ENCODE measurements at places on chromosomes 3 and 15.
A peak's percentile ranks its signal among the peaks of the same experiment; 100 is the strongest.

DNA sequence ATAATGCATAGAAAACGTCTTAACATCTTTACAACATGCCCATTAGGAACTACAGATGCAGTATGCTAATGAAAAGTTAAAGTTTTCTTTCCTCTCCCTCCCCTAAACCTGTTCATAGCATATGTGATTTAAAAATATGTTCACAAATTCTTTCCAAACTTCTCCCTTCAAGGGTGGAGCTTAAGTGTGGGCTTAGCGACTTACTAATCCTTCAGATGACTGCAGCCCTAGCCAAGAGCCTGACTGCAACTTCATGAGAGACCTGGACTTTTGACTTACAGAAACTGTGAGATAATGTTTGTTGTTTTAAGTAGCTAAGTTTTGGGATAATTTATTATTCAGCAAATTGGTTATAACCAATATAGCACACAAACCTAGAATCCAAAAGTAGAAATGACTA is 22.0 kb upstream of the ANXA2 start:
- DNase-seq, result peak; percentile 76

DNA sequence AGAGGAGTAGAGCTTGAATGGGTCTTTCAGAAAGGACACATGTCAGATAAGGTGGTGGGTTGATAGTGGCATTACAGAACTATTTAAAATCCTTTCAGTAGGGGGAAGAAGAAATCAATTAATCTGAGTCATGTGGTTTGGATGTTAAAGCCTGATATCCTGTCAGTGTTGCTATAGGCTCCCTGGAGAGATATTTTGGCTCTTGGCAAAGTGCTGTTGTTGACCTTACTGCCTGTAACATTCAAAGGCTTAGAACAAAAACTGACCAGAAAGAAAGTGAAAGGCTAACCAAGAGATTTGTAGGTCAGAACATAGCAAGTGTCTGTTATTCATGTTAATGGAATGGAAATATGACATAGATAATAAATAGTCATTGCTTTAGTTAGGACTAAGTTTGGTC is 552.9 kb downstream of the DIPK2A start:
- no peak for DNase-seq

GRCh38 chr3:23785882-23786281 is 19.9 kb upstream of the UBE2E1 start:
- no peak for DNase-seq

- DNase-seq, result peak; percentile 40
Observed at GRCh38 chr3:187943677-187944389, 198.6 kb upstream of the BCL6 start.

DNA sequence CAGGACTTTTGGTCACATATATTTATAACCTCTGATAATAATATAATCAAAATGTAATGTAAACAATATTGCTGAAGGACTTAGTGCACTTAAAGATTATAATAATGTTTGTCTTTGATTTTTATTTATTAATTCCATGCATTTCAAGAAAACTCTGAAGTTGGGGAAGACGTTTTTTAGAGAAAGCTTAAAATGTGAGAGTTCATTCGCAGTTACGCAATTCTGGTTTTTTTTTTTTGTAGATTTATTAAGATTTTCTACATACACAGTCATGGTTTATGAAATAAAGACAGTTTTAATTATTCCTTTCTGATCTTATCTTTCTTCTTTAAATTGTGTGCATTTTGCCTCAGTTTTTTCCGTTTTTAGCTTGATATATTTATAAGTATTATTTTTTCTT is 204.7 kb downstream of the EPHA3 start:
- DNase-seq, result no peak

- DNase-seq, result no peak
Observed at GRCh38 chr15:53384417-53384816, 375.0 kb downstream of the WDR72 start.

DNA sequence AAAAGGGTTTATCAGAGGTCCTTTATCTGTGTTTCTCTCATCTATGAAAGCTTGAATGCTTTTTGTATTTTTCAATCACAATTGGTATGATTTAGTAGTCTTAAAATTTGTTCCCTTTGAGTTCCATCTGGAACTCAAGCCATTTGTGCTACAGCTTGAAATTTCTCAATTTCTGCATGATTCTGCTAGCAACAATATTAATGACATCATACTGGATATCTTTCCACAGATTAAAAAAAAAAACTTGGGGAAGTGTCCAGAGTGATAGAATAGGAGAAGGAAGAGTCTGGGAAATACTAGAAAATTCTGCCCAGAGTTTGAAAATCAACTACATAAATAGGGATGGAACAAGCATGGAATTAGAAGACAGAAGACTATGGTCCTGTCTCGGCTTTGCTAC is 9.3 kb upstream of the FBN1 start:
- DNase-seq, result peak; percentile 34

- DNase-seq, result no peak
Observed at GRCh38 chr3:172816281-172816680, 65.8 kb downstream of the ECT2 start.

- peak; percentile 70 for DNase-seq
Observed at GRCh38 chr3:43405888-43406642, 119.7 kb downstream of the SNRK start.

- peak; percentile 56 for DNase-seq
Observed at GRCh38 chr3:197494366-197495058, 61.3 kb downstream of the BDH1 start.

DNA sequence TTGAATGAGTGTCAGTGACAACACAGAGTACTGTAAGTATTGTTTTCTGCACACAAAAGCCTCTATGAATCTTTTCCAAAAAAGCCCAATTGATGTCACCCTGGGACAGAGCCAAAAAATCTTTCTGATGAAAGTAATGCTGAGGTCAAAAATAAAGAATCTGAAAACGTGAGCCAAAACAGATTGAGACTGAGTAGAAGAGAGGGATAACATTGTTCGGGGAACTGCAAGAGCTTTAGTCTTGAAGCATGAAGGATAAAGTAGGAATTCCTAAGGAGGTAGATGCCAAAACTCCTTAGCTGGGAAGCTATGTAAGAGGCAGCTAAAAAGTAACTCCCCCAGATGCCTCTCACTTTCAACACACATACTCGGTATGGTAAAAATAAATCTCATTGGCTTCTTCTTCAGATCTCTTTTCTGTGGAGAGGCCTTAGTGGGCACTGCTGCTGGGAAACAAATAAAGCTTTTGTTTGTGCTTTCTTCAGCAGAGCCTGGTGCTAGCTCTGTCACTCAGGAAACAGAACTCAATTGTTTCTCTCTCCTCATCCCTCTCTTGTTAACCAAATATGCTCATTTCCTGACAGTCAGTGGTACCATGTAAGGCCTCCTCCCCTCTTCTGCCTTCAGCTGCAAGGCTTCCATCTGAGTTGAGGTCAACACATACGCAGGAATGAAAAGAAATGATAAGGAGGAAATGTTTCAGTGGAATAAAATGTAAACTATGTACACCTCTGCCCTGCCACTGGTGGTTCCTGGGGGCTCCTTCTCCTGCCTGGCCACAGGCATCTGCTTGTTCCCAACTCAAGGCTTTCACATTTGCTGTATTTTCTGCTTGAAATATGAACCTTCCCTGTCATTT is 58.1 kb downstream of the CD200 start:
- peak; percentile 81 for DNase-seq

GRCh38 chr3:190855151-190855550 is 7.3 kb downstream of the GMNC start:
- no peak for DNase-seq

DNA sequence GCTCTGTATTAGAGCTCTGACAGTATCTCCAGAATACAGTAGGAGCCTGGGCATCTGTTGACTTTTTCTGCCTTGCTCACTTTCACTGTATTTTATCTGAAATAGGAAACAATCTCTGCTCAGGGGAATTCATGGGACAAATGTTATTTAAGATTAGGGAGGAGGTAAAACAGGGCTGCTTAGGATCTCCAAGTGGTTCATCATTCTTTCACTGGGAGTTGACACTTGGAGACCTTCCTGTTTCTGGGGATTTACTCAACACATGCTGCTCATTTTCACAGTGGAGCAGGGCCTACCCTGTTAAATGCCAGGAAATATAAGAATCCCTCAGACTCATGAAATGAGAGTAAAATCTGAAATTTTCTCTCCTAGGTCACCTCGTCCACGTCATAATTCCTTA is 185.5 kb downstream of the GAP43 start:
- DNase-seq, result no peak

DNA sequence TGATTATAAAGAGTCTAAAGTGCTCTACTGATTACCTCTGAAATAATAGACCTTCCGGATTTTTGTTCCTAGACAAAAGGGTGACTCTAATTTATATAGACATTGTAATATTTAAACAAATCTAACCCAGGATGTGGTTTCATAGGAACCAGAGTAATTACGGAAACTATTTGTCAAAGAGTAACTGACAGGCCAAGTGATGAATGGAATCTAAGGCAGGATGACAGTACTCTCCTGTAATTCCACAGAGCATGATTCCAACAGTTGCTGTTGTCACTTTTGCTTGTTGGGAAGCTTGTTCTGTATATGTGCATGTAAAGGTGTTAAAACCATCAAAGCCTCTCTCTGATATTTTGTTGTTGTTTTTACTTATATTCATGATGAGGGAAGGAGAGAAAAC is 1141.0 kb downstream of the IGSF11 start:
- DNase-seq, result peak; percentile 14

DNA sequence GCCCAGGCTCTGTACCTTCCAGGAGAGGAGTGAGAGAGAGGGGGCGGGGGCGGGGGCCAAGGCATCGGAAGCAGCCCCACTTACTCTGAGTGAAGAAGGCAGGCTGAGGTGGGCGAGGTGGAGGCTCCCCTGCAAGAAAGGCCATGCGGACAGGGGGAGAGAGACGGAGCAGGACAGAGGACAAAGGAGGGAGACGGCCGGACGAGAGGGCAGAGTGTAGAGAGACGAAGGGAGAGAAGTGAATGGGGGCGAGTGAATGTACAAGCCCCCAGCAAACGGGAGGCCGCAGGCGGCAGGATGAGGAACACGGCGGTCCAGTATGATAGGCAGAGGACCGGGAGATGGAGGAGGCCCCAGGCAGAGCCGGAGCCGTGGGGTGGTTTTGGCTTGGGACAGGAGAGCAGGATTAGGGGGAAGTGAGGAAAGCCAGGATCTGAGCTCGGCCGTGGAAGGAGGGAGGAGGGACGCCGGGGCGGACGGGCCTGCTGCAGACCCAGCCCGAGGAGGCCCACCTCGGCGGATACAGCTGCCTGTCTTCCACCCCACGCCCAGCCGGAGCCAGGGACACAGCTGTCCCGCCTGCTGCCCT is 38.8 kb downstream of the TNK2 start:
- no peak for DNase-seq

GRCh38 chr15:40925863-40926658 is 3.1 kb upstream of the DLL4 start:
- DNase-seq, result peak; percentile 55

GRCh38 chr3:36736301-36736700 is 28.1 kb downstream of the DCLK3 start:
- no peak for DNase-seq

DNA sequence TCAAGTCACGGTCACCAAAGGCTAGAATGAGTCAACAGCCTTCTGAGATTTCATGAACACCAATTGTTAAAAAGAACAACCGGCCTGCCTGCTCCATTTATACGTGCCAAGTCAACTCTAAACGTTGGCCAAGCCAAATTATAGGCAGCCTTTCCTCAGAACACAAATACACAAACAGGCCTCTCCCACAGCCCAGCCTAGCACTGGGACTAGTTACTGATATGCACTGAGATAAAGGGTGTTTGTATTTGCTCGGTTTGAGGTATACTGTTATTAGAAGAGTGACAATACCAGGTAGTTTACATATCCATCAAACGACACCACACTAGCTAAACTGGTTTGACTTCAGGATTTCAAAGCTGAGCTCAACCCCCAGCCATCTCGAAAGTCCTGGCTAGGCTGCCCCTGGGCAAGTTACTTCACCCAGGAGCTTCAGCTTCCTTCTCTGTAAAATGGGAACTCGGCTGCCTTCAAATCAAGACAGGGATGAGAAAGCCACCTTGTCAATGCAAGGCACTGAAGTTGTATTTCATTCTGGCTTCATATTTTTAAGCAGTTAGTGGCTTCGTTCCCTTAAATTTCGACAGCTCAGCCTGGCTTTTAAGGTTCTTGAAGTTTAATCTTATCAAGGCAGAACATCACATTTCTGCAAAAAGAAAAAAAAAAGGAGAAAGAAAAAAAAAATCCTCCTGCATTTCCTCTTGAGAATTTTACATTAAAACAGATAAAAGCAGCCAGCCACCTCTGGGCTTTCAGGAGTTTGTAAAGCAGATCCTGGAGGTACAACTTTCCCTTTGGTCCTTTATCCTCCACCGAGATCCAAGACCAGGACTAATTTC is 4.0 kb downstream of the TLE3 start:
- peak; percentile 56 for DNase-seq

DNA sequence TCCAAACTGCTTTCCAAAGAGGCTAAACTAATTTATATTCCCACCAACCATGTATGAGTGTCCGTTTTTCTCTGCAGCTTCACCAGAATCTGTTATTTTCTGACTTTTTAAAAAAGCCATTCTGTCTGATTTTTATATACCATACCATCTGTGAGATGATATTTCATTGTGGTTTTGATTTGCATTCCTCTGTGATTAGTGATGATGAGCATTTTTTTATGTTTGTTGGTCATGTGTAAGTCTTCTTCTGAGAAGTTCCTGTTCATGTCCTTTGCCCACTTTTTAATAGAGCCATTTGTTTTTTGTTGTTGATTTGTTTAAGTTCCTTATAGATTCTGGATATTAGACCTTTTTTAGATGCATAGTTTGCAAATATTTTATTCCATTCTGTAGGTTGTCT is 179.4 kb upstream of the ALCAM start:
- no peak for DNase-seq

- DNase-seq, result no peak
Observed at GRCh38 chr3:94596887-94597566, 534.2 kb downstream of the NSUN3 start.

DNA sequence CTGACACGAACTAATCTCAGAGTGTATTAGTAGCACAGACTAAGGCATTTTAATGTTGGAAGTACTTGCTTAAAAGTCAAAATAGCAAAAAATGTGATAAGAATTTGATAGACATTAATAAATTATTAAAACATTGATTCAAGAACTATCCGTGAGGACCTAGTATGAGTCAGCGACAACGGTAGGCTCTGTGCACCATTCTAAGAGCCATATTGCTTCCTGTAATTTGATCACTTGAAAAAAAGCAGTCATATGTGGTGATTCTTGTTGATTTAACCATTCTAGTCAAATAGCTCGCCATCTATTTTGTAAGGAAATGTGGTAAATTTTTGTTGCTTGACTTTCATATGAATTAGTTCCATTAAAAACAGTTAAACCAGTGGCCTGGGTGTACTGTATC is 534.9 kb upstream of the ARRDC4 start:
- DNase-seq, result no peak

GRCh38 chr3:123130079-123130750 is 63.4 kb downstream of the PDIA5 start:
- DNase-seq, result no peak

DNA sequence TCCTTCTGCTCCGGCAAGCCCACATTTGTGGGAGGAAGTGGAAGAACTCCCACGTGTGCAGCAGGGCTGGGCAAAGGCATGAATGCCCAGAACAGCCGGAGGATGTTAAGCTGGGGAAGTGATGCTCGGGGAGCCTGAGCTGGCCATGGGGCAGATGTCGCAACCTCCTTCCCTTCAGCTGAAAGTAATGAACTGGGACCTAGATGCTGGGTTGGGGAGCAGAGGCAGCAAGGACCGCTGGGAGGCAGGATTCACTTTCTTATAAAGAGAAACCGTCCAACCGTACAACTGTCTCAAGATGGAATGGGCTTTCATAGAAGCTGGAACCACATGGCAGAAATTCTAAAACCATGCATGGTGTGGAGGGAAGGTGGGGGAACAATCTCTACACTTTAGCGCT is 290.9 kb downstream of the OCA2 start:
- DNase-seq, result no peak

GRCh38 chr3:53711387-53711786 is 134.8 kb downstream of the CHDH start:
- no peak for DNase-seq
